ENCODE measurements at places on chromosomes 12 and 14.

DNA sequence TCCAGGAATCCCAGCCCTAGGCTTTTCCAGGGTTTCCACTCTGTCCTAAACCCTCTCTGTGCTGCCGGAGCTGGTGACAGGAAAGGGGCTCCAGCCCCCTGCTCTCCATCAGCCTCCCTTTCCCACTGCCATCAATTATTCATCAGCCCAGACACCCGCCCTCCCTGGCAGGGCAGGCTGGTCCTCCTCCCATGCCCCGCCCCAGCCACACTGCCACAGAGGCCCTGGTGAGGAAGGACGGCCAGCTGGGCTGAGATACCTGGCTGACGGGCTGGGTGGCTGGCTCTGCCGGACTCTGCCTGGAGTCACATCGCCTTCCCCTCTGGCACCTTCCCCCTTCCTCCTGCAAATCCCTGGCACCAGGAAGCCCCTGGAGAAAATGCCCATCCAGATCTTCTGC is 11.9 kb upstream of the SMARCD1 start:
- no peak for DNase-seq

DNA sequence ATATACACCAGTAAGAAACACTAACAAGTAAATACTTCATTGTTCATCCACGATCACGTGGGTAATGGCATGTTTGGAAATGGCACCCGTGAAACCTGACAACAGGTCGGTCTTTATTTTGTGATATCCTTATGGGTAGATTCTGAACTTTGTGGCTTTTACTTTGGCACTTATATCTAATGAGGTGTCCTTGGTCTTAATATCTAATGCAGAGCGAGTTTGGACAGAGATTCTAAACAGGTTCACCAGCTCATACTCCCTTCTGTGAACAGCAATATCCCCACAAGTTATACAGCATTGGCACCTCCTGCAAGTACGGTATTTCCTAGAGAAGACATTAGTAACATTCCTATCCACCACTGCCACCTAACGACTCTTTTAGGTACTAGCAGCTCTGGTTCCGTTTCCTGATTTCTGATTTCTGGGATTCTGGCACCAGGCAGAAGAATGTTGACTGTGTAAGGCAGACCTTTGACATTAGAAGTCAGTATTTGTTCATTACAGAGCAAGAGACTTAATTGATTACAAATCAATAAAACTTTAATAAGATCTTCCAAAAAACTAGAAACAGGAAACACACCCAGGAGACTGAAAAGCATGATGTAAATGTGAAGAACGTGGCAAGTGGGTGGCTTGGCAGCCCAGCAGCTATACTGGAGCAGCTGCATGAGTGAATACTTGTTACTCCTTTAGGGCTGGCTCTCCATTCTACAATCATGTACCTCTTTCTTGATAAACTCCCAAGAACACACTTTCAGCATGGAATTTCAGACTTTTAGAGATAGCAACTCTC is 2.5 kb downstream of the ANG start:
- DNase-seq = peak; percentile 65

DNA sequence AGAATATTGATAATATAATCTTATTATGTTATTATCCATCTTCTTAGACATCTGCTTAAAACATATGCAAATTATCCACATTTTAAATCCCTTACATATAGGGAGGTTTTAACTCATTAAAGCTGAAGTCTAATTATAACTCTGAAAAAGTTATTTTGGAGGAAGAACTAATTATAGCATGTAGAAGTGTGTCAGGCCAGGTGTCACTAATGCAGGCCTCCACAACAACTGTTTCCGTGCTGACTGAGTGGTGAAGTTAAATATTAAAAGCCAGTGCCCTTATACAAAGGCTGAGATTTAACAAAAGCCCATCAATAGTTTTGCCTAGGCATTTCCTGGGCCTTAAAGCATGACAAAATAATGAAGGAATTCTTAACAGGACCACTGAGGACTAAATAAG is 157.4 kb downstream of the LRRK2 start:
- DNase-seq = no peak

DNA sequence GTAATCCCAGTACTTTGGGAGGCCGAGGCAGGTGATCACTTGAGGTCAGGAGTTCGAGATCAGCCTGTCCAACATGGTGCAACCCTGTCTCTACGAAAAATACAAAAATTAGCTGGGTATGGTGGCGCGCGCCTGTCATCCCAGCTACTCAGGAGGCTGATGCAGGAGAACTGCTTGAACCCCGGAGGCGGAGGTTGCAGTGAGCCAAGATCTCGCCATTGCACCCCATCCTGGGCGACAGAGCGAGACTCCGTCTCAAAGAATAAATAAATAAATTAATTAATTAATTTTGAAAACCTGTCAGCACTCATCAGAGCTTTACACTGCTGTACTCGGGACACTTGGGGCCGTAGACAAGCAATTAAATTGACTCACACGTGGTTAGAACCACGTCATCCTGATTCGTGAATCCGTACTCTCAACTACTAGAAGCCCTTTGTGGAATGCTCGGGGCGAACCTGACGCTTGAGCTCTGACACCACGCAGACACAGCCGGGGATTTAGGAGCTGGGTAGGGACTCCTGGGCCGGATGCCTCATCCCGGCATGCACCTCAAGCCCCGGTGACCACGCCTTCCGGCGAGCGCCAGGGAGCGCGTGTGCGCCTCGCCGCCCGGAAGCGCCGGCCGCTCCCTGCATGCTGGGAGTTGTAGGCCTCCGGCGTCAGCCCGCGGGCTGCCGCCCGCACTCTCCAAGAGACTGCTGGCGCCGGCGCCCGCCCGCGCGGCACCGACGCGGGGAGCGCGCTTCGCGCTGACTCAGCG is at the start of gene XPOT:
Gene XPOT, plus strand, starts transcription at position 686 of the 763 bp plus-strand sequence. CDS start 5,644 bp downstream, outside the sequence.
- peak; percentile 95 for DNase-seq

GRCh38 chr12:120887253-120888043 is 16.7 kb downstream of the SPPL3 start:
- no peak for DNase-seq

DNA sequence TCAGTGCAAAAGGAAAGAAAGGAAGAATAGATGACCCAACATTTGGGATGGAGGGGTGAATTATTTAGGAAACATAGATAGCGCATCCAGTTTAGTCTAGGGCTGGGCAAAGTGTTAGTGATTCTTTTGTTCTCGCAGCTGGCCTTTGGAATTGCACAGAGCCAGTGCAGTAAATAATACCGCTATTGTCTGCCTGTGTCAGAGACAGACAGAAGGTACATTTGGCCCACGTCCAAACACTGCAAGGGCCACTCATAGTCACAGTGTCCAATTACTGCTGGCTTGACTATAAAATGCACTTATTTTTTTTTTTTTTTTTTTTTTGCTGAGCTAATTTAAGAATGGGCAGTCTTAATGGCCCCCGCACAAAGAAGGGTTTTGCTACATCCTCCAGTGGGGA is 638.6 kb downstream of the BCL11B start:
- no peak for DNase-seq

DNA sequence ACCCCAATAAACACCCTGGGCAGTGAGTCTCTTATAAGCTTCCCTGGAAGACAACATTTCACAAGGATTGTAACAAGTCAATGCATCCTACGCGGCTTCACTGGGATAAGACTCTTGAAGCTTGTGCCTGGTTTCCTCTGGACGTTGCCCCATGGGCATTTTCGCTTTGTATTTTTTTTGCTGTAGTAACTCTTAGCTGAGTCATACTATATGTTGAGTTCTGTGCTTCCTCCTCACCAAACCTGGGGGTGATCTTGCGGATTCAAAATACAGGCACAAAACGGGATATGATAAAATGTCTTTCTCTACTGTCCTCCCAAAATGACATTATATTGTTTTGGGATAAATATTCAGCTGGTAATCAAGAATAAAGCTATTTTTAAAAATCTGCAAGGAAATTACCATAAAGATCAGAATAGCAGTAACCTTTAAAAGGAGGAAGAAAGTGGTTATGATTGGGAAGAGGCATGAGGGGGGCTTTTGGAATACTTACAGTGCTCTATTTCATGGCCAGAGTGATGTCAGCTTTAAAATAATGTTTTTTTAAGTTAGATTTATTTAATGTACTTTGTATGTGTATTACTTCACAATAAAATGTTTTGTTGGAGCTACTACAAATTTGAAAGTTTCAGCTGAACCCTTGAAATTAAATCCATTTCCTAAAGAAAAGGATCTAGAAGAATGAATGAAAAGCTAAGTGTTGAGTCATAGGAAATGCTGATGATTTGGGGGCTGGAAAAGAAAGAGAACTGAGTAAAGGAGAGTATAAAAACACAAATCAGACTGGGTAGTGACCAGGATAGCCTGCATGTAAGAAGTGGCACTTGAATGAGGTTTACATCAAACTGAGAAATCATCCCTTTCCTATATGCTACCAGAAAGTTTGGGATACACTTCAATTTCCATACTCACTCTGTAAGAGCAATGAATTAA is 14.7 kb downstream of the BTBD7 start:
- DNase-seq = no peak

GRCh38 chr12:30106204-30106965 is 322.6 kb upstream of the TMTC1 start:
- DNase-seq = no peak

DNA sequence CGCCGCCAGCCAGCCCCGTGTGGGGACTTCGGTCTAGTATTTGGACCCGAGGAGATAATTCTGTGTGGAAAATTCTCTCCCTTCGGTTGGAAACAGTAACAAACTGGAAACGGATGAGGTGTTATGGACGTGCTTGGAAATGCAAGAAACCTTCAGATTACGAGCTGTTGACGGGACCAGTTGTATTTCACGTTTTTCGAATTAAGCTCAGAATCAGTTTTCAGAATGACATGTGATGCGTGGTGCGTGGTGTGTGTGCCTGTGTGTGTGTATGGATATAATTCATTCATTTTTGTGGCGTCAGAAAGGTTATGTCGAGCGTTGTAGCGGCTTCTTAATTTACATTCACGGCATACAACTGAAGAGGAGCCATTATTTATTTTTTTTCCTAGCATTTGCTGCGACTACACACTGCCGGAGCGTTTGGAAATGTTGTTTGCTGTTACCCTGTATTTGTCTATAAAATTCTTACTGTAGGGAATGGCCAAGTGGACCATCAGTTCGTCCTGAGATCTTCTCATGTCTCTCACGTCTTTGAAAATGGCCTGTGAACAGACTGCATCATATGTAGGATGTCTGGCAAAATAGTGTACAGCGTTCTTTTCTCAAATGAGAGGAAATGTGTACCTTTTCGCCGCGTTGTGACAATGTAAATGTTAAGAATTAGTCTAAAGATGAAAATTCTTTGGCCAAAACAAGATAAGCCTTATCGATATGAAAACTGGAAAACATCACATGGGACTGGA is 1.3 kb downstream of the TRAF3 start:
- no peak for DNase-seq

Measured in HEK293T (cell line).